Activated CD4-positive, alpha-beta T cell treated with anti-CD3 and anti-CD28 coated beads, Interleukin-2, amount 50 U/mL, for 16 hours (primary cell): ENCODE measurements at places on chromosomes 4 and X.

DNA sequence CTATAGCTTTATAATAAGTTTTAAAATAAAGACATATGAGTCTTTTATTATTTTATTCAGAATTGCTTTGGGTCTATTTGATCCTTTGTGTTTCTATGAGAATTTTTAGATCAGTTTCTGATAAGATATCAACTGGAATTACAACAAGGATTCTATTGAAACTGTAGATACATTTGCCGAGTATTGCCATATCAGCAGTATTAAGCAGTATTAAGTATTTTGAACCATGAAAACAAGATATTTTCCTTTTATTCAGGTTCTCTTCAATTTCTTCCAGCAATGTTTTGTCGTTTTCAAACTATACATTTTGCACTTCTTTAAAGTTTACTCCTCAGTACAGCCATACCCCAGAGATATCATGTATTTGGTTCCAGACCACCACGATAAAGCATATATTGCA, 598.8 kb downstream of the DACH2 start:
- no peak for DNase-seq

GRCh38 chr4:168755598-168756477, 254.2 kb downstream of the CBR4 start:
- no peak for DNase-seq

DNA sequence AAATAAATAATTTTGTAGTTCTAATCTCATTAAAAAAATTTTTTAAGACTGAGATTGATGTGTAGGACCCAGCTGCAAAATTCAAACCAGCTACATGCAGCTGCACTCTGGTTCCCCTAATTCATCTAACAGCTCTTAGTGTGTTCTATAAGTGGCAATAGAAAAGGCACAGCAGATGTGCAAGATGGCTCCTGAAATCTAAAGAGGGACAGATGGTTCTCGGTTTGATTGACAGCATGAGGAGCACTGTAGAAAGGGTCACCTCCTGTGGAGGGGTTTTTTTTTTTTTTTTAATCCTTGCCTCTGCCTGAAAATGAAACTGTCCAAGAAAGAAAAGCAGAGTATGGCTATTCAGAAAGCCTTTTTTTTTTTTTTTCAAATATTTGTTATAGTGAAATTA, 16.9 kb upstream of the OCIAD1 start:
- no peak for DNase-seq

DNA sequence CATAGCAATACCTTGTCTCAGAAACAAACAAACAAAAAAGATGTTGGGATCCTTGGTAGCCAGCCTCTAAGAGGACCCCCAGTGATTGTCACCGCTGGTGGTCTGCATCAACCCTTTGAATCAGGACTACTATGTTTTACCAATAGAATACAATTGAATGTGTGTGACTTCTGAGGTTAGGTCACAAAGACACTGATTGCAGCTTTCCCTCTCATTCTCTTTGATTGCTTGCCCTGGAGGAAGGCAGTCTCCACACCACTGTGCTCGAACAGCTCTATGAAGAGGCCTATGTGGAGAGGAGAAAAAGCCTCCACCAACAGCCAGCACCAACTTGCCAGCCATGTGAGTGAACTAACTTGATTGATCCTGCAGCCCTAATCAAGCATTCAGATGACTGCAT, 2.8 kb upstream of the SMIM14 start:
- DNase-seq: no peak

DNA sequence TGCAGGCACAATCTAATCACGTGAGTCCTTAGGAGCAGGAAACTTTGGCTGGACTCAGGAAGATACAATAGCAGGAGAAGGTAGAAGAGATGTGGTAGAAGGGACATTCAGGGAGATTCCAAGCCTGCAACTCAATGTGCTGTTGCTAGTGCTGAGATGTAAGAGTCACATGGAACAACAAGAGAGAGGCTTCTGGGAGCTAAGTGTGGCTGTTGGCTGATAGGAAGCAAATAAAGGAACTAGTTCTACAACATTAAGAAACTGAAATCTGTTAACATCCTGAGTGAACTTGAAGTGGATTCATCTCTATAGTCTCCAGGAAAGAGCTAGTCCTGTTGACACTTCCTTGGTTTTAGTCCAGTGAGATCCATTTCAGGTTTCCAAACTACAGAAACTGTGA, 1207.4 kb downstream of the ADGRL3 start:
- no peak for DNase-seq

DNA sequence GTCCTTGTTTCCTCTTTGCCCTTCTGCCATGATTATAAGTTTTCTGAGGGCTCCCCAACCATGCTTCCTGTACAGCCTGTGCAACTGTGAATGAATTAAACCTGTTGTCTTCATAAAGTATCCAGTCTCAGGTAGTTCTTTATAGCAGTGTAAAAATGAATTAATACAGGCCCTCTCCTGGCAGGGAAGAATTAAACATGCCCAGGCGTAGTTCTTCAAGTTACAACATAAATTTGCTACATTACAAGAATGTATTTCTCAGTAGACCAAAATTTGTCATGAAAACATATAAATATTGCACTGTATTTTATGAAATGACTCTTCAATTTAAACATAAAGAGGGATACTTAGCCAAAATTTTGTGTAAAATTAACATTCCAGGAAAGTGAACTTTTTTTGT, 1089.9 kb upstream of the PCDH10 start:
- DNase-seq: no peak

GRCh38 chr4:159071969-159072765, 30.7 kb upstream of the RAPGEF2 start:
- DNase-seq: no peak

- no peak for DNase-seq
Measured at GRCh38 chr4:123651066-123651465, 254.5 kb downstream of the SPRY1 start.

- no peak for DNase-seq
Measured at GRCh38 chr4:3407930-3408792, 33.6 kb upstream of the HGFAC start.

GRCh38 chrX:97234471-97235081, 350.9 kb downstream of the RPA4 start:
- DNase-seq: no peak

- peak; percentile 96 for DNase-seq
Measured at GRCh38 chrX:39869846-39870601, 227.7 kb downstream of the BCOR start.

- DNase-seq: peak; percentile 6
Measured at GRCh38 chrX:107556967-107557366, 71.3 kb upstream of the PRPS1 start.

DNA sequence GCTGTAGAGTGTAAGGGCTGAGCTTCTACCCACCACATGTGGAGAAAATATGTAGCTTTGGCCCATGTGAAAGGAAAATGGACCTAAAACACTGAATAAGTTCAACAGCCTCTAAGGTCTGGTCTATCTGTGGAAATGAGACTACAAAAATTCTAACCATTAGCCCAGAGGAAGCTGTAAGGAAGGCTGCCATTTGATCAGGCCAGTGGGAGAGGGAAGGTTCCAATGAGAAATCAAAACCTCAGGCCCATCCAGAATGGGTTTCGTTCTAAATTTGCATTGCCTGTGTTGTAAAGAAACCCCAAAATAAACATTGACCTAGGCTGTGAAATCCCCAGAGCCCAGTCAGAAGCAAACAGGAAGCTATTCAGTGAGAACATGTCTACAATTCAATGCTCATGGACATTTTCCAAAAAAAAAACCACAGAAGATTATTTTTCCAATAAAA, 320.4 kb upstream of the SLC7A11 start:
- no peak for DNase-seq

- no peak for DNase-seq
Measured at GRCh38 chrX:83510510-83511062, 2.5 kb downstream of the POU3F4 start.

DNA sequence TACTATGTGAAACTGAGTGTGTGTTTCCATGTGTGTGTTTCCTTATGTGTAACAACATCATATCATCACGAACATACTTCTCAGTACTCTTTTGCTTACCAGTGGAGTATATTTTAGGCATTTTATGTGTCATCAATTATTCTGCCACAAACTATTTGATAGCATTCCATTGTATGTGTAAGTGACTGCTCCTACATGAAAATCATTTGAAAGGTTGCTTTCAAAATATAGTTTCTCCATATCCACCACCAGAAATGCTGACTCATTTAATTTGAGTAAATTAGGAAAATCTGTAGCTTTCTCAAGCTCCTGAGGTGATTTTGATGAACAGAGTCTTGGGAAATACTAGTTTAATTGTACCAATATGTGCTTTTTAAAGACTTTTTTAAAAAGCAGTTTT, 376.2 kb downstream of the PCDH18 start:
- no peak for DNase-seq

DNA sequence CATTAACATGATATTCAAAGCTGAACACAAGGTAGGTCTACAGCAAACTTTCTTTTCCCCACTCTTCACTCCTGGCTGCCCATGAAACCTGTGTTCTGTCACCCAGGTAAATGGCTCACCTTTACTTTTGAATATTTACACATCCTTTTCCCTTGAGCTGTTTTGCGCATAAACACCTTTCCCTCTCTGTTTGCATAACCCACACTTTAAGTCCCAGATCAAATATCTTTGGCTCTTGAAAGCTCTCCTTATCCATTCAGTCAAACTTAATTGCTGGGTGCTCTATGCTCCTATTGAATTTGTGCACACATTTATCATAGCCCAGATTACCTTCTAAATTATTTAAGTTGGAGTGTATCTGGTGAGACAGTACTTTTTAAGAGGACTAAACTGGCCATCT, 51.7 kb upstream of the ATP8A1 start:
- DNase-seq: no peak

DNA sequence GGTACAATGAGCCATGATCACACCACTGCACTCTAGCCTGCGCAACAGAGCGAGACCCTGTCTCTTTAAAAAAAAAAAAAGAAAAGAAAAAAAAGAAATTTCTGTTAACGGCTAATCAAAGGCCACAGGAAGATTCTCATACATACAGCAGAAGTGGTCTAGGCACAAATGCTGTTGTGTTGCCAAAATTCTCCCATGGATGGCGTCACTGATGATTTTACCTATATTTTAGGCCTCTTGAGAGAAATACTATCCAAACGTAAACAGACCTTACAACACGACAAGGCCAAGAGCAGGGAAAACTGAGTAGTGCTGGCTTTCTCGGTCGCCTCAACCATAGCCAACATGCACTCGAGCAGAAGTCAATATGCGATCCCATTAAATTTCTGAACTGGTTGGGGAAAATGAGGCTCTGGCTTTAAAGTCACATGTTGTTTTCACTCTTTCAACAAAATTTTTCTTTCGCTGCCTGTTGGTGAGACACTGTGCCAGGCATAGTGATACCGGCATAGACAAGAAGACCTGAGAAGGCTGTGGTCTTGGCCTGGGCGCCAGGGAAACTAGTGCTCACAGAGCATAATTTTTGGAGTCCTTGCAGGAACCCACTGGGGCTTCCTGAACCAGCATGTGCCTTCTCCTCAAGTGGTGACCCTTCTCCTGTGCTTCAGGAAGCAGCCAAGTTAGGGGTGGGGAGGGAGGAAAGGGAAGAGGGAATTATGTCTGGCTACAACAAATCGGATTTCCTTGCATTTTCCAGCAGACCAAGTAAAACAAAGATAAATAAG, 20.6 kb downstream of the SH3KBP1 start:
- no peak for DNase-seq

- no peak for DNase-seq
Measured at GRCh38 chr4:48030470-48030869, 13.9 kb downstream of the NIPAL1 start.
